ENCODE measurements at places on chromosomes 12 and 14.

GRCh38 chr12:95371571-95371970 lies 102.4 kb upstream of the METAP2 start:
- DNase-seq: no peak

DNA sequence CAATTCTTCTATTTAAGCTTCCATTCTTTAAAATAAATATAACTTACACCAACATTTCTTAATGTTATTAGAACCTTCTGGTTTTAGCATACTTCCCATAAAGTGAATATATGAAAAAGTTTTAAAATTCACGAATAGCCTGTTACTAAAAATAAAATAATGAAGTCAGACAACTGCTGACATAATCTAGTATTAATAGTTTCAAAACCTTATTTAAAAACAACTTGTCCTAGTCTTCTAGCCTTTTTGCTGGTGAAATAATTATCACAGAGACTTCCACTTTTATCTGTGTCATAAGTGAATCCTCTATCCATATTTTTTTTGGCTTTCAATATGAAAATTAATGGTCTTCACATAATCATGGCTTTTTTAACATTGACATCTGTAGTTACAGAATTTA lies 93.8 kb upstream of the MON2 start:
- no peak for DNase-seq

GRCh38 chr14:92160619-92161018 lies 38.9 kb downstream of the CPSF2 start:
- no peak for DNase-seq

DNA sequence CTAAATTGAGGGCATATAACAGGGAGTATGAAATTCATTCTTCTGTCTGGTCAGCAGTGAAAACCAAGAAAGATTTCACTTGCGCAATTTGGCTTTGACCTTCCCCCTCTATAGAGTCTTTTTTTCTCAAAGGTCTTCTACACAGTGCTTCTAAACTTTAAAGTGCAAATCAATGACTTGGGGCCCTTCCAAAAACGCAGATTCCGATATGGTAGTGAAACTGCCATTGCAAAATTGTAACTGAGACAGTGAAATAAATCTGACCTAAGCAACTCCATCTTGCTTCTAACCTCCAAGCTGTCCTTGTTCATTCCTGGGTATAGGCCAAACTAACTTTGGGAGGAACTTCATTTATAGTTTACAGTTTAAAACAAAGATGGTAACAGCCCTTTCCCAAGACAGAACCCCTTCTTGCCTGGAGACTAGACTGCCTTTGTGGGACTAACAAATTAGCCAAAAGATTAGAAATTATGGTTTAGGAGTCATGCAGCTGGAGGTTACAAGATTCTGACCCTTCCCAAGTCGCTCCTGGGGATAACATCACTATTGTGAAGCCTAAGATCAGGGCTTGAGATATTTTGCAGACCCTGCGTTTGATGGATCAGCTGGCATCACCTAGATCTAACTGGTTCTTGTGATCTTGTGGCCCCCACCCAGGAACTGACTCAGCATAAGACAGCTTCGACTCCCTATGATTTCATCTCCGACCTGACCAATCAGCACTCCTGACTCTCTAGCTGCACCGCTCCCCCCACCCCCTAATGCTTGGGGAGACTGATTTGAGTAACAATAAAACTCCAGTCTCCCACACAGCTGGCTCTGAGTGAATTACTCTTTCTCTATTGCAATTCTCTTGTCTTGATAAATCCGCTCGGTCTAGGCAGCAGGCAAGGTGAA lies 5.0 kb downstream of the SLC25A21 start:
- no peak for DNase-seq

DNA sequence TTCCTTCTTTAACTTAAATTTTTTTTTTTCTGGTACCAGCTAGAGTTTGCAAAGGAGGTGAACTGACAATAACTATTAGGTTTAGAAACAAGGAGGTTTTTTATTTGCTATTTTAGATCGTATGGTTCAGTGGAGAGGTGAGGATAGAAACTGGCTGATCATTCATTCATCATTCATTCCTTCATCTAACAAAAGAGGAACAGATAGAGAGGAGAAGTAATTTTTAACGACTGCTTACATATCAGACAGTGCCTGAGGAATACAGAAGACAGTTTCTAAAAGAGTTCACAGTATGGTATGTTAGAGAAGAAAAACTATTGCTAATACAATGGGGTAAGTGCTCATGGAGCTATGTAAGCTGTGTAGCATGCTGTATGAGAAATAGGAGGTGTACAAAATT lies 111.1 kb downstream of the ERC1 start:
- no peak for DNase-seq
